Astrocyte of the hippocampus (primary cell): ENCODE measurements at places on chromosomes 3 and 15.

GRCh38 chr3:45163481-45163880, 17.3 kb upstream of the CDCP1 start:
- no peak for DNase-seq

DNA sequence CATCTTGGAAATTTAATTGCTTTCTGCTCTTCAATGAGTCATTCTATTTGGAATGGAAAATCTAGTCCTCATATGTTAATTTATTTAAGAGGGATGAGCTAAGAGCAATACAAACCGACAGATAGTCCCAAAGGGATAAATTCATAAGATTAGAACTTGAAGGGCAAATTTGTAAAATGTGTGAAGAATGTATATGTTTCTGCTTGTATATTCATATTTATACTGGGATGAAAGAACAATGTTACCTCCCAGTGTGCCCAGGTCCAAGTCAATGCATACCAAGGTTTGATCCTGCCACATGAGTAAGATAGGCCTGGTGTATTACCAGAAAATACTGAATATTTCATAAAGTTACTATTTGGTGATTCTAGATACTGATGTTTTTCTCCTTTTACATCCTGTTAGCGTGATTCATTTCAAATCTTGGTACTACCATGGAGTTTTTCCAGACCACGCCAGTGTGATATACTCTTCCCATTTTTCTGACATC, 255.6 kb upstream of the SEMA6D start:
- no peak for DNase-seq

- no peak for DNase-seq
Observed at GRCh38 chr3:189990826-189991225, 129.9 kb downstream of the P3H2 start.

GRCh38 chr15:59550956-59551355, 60.6 kb upstream of the GCNT3 start:
- DNase-seq = no peak

- peak; percentile 90 for DNase-seq
Observed at GRCh38 chr3:143972155-143972504, 507 bp downstream of the DIPK2A start.

- DNase-seq = peak; percentile 65
Observed at GRCh38 chr15:65303687-65304380, 643 bp upstream of the RNU5B-1 start.

GRCh38 chr15:57580866-57581265, 10.8 kb upstream of the MYZAP start:
- no peak for DNase-seq

- DNase-seq = no peak
Observed at GRCh38 chr15:89591834-89592233, 16.6 kb downstream of the TICRR start.

DNA sequence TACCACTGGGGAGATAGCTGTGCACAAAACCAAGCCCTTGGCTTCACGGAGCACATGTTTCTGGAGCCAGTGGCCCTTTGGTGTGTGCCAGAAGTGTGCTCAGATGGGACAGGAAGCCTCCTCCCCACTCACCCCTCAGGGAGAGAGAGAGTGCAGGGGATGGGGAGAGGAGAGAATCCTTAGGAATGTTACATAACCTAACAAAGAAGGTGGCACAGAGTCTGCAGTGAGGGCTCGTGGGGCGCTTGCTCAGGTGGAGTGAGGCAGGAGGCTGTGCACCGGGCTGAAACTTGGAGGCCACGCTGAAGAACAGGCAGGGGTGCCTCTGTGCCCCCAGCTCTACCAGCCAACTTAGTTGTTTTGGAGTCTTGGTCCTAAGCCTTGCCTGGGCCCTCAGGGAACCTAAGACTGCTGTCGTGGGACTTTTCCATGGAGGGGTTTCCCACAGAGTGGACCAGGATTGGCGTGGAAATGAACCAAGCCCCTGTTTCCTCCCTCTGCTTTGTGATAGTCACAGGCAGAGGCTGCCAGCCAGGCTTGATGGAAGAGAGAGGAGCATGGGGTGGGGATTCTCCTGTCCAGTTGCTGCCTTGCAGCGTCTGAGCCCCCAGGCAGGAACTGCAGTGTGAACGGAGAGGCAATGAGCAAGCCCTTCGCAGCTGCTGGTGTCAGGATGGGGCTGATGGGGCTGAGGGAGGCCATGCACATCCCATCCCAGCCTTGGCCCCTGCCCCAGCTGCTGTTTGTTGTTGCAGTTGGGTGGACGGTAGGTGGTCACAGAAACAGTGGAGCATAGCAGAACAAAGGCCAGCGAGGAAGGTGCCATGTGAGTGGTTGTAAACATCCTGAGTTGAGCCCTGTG, 32.7 kb downstream of the PDIA5 start:
- no peak for DNase-seq

DNA sequence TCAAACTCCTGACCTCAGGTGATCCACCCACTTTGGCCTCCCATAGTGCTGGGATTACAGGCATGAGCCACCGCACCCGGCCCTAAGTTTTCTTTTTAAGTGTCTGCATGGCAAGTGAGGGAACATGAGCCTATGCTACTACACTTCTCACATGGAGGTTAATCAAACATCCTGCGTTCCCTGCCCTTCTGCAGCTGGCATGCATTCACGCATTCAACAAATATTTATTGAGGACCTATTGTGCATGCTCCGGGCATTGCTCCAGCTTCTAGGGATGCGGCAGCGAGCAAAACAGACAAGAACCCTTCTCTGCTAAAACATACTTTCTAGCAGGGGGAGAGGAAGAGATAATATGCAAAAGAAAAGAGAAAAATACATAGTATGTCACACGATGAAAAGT, 42.6 kb upstream of the ACKR4 start:
- DNase-seq = peak; percentile 63

DNA sequence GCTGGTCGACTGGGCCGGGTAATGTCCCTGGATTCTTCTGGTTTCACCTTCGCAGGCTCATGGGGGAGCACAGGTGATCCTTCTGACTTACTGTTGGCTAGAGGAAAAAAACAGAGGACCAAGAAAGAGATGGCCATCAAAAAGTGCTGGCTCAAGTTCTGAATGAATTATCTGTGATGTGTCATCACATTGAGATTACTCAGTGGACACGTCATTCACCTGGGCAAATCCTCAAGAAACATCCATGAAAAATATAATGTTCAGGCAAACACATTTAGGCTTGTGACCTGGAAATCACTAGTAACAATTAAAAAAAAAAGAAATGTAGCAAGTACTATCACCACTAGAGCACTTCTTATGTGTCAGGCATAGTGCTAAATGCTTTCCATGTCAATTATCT, 81.5 kb upstream of the SLC2A2 start:
- peak; percentile 35 for DNase-seq

GRCh38 chr3:55165278-55165677, 237.4 kb upstream of the LRTM1 start:
- DNase-seq = no peak

DNA sequence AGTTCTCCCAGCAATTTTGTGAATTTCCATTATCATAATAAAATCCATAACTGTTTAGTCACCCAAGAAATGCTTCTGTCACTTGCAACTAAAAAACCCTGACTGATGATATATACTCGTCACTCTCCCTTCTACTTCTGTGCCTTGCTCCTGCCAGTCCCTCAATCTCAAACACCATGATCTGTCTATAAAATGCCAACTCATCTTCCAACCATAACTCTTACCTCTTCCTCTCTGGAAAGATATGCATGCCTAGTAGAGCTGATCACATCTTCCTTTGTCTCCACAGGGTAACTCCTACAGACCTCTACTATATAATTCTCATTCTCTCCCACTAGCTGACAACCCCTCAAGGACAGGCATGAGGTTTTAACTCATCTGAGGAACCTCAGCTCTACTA, 5.2 kb upstream of the VEPH1 start:
- no peak for DNase-seq

GRCh38 chr3:194141415-194142155, 5.6 kb downstream of the HES1 start:
- peak; percentile 98 for DNase-seq

DNA sequence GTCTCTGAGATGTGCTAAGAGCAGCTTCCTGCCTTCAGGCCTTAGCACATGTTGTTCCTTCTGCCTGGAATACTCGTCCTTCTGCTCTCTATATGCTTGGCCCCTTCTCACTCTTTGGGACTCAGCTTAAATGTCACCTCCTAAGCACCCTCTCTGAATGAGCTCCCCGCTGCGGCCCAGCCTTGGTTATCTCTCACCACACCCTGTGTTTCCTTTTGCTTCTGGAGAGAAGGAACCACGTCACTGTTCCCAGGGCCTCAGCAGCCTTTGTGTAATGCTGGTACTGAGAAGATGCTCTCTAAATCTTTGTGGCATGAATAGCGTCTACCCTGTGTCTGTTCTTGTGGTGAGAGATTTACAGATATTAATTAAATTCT, 2.2 kb downstream of the FAH start:
- DNase-seq = no peak

GRCh38 chr15:81894061-81894460, 151.8 kb downstream of the MEX3B start:
- DNase-seq = no peak

GRCh38 chr15:84826369-84826823, 9.2 kb downstream of the ALPK3 start:
- DNase-seq = peak; percentile 16
